Astrocyte of the spinal cord (primary cell): ENCODE measurements at places on chromosomes 16 and 17.

DNA sequence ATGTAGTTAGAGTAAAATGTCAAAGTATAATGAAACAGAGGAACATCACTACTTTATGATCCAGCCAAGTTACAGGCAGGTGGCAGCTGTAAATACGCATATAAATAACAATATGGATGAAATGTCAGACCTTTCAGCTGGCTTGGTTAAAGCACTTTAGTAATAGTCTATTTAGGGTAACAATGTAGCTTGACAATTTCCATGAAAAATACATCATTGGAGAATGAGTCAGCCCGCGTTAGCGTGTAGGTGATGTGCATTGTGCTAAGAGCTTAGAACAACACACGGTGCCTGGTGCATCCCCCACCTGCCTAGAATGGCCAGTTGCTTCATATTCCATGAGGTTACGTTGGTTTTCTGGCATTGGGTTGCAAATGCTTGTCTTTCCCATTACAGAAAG is 119.4 kb downstream of the RBFOX1 start:
- DNase-seq = no peak

- no peak for DNase-seq
Observed at GRCh38 chr16:56894331-56894917, 29.4 kb downstream of the SLC12A3 start.

DNA sequence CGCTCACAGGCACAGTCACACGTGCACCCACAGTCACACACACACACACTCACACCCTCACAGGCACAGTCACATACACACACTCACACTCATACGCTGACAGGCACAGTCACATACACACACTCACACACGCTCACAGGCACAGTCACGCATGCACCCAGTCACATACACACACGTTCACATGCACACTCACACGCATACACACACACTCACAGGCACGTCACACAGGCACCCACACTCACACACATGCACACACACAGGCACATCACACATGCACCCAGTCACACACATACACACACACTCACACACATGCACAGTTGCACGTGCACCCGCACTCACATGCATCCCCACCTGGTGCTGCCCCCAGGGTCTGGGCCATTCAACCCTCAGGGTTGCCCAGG is 46.1 kb upstream of the CBFA2T3 start:
- no peak for DNase-seq

GRCh38 chr17:35555691-35556090 is 4.9 kb downstream of the SLFN14 start:
- DNase-seq = no peak

- DNase-seq = no peak
Observed at GRCh38 chr16:63714876-63715275, 1407.0 kb downstream of the CDH11 start.

GRCh38 chr17:45135978-45136791 is 698 bp downstream of the ACBD4 start:
- no peak for DNase-seq

GRCh38 chr16:68332411-68333121 is 21.7 kb downstream of the PRMT7 start:
- peak; percentile 62 for DNase-seq

DNA sequence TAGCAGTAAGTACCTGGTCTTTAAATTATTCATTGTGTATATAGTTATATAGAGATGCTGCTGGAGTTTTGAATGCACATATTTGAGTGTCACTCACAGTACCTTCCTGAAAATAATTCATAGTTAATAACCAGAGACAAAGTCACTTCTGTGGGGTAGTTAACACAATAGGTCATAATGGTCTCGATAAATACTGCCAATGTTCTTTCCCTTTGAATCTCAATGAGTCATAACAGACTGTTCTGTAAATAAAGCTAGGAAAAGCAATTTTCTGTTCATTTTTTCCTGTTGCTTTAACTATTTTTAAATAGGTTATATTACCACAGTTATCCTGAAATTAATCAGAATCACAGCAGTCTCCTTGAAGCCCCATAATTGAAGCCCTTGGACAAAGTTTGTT is 87.2 kb downstream of the MAP2K4 start:
- peak; percentile 45 for DNase-seq

DNA sequence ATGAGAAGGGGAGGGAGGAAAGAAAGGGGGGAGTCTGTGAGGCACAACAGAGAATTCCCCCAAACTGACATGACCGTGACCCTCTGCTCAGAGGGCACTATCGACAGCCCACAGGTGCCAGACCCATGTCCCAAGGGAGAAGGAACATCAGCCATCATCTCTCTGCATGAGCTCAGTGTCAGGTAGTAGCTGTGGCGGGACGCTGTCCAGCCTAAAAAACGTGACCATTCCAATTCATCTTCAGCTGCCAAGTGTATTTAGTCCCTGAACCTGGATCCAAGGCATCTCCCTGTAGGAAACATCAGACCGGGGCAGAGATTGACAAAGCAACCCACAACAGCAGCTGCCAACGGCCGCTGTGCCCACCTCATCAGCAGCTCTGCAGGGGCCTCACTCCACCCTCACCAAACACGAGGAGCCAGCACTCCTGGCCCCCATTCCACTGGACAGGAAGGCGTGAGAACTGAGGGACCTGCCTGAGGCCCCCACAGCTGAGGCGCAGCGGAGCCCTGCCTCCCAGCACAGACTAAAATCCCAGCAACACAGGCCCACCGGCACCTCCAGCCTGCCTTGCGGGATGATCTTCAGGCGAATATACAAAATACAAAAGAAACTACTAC is 8.6 kb downstream of the TAF1C start:
- DNase-seq = no peak

- DNase-seq = no peak
Observed at GRCh38 chr17:30235386-30236296, at the start of gene SLC6A4. Gene SLC6A4, minus strand, starts transcription at chr17:30235697. Its CDS starts 13,739 bp downstream, at chr17:30221958.

DNA sequence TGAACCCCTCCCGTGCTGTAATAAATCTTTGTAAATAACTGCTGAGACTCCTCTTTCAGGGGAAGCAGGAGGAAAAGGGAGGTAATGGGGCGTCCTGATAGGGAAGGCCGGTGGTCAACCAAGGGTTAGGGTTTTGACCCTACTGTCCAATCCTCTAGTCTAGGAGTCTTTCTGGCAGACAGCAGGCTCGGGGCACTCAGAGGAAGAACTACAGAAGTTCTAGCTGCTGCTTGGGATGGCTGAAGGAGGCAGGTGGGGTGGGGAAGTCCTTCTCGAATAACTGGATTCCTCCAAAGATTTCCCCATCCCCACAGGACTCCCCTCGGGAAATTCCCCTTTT is 387 bp upstream of the STARD3 start:
- DNase-seq = peak; percentile 29

- no peak for DNase-seq
Observed at GRCh38 chr17:59627770-59628171, 8.1 kb downstream of the CLTC start.

GRCh38 chr17:2176499-2177169 is 121.7 kb downstream of the HIC1 start:
- DNase-seq = no peak

- no peak for DNase-seq
Observed at GRCh38 chr17:67518876-67519275, 141.8 kb downstream of the PITPNC1 start.

DNA sequence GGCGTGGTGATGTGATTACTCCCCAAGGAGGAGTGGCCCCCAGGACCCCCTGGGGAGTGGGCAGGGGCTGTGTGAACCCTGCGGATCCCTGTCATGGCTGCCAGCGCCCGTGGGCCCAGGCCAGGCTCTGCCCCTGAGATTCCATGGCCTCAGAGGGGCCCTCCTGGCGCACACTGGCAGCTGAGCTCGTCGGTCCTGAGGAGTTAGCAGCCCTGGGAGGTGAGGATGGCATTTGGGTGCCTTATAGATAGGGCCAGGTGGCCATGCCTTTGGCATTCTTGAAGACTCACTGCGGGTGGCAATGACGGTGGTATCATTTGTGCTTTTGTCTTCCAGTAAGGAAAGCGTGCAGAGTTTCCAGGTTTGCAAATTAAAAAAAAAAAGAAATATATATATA is 146.8 kb upstream of the GSE1 start:
- no peak for DNase-seq

GRCh38 chr17:50828508-50829170 is 6.7 kb upstream of the WFIKKN2 start:
- DNase-seq = no peak

GRCh38 chr16:35687071-35687470 is 2227.7 kb downstream of the TP53TG3F start:
- DNase-seq = no peak

DNA sequence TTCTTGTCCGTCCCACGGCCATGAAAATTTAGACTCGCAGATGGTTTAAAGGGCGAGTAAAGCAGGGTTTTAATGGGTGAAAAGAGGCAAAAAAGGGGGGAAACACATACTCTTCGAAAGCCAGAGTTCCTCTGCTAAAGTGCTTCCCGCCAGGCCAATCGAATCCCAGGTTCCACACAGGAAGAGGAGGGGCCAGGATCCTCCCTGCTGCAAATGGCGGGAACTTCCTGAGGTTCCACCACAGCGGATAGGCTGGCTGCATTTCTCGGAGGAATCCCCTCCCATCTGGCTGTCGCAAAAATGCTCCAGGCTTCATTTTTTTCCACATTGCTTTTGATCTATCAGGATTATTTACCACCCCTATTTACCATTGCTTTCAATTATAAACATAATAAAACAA is 670.1 kb upstream of the CA10 start:
- no peak for DNase-seq

- DNase-seq = peak; percentile 57
Observed at GRCh38 chr16:27759301-27759871, 209.4 kb downstream of the KATNIP start.

DNA sequence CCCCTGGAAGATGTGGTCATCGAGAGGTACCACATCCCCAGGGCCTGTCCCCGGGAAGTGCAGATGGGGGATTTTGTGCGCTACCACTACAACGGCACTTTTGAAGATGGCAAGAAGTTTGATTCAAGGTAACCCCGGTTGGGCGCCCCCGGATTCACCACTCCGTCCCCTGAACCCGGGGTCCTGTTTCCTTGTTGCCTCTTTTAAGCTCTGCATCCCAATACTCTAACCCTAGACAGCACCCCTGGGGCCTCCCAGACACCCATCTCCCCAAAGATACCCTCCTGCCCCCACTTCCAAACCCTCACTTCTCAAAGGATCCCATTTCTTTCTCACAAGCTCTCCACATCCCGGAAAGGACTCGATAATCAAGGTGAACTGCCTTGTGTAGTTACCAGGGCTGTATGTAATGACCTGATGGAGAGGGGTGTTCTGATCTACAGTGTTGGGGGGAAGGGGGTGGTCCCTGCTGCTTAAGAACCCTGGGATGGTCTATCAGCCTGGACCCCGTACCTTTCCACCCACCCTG is 412 bp downstream of the FKBP10 start:
- DNase-seq = no peak

GRCh38 chr16:88634141-88634993 is 4.0 kb upstream of the IL17C start:
- DNase-seq = no peak

- peak; percentile 5 for DNase-seq
Observed at GRCh38 chr16:70630960-70631745, 15.2 kb upstream of the IL34 start.

DNA sequence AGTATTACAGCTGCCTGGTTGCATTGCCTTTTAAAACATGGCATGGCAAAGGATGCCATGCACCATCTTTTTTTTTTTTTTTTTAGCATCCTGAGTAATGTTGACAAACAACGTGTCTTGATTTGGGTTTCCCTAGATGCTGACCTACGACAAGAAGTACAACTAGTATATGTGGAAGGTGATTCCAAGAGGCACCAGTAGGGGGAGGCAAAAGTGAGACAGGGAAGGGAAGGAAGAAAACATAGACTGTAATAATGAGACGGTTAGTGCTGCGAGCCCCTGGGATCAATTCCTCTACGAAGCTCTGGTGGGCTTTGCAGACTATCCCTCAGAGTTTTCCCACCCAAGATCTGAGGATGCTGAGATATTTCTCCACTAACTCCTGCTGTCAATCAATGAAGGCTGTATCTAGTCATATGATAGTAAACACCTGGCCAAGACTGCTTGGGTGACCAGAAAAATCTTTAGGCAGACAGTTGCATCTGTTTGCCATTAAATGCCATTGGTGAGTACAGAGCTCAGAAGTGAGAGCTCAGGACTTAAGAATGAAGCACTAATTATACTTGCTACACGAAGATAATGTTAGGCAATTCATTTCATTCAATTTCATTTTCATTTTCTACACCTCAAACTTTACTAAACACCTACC is 458.6 kb upstream of the GOT2 start:
- peak; percentile 21 for DNase-seq

- no peak for DNase-seq
Observed at GRCh38 chr17:78923660-78924453, 1.3 kb downstream of the TIMP2 start.

DNA sequence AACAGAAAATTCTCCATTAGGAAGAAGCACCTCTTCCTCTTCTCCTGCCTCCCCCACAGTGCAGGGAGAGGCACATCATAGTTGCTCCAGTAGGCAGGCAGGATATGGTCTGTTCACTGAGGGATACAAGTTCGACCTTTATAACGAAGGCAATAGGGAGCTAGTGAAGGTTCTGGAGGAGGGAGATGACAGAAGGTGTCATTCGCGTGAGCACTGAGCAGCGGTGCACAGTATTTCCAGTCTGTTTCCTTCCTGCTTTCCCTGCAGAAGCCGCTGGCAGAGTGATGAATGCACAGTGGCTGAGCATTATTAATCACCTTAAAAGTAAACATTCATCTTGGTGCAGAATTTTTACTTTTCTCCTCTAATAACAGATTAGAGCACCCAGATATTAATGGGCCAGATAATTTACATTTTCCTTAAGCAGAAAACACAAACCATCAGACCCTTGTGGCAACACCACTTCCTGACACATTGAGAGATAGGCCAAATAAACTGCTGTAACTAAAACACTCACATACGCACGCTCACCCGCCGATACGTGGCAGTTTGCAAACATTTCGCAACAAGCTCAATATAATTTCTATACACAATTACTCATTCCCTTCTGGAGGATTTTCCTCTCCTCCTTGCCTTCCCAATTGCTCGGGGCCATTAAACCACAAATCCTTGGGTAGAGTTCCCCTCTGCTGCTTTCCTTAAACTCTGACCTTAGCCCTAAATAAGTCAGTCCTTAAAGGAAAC is 69.5 kb downstream of the AIPL1 start:
- DNase-seq = peak; percentile 39

GRCh38 chr16:12617401-12617819 is 186.3 kb downstream of the CPPED1 start:
- DNase-seq = no peak

DNA sequence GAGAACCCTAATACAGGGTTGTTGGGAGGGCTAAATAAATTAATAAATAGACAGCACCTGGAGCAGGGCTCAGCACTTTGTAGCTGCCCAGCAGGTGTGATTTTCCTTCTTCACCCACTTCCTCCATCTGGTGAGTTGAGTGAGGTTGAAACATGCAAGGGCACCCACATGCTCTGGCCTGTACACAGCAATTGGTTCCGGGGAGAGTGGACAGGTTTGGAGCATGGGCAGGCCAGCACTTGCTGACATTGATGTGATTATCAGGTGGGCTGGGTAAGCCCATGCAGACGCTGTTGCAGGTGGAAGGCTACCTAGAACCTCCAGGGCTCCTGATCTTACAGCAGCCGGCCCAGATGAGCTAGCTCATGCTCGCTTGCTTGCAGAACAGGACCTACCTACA is 1.3 kb upstream of the MRTFB start:
- DNase-seq = no peak
